ENCODE measurements at places on chromosomes 1 and 21.

DNA sequence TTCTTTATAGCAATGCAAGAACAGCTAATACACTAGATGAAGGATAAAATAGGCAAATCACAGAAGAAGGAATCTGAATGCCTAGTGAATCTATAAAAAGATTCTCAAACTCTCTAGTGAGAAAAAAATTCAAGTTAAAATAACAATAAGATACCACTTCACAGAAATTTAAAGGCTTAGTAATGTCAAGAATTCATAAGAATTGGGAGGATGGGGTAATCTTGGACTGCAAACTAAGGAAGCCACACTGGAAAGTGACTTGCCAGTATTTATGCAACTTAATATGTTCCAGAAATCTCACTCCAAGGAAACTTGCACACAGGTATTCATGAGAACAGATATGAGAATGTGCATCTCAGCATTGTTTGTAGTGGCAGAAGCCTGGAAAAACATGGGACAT is 38.9 kb upstream of the PRRC2C start:
- no peak for DNase-seq

- DNase-seq, result no peak
Measured at GRCh38 chr1:93658188-93658587, 23.4 kb downstream of the BCAR3 start.

DNA sequence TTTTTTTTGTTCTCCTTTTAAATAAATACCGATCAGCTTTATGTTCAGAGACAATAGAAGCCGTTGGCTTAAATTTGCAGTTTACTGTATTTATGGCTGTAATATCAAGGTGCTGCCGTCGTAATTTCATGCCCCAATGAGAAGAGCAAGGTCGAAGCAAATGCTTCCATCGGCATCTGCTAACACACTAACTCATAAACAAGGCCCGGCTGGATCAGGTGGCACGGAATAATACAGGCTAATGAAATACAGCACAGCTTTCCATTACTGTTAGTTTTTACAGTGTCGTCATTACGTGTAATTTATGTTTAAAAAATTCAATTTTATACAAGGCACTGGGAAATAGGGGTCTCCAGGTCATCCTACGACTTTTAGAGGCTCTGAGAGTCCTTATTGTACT is 119.0 kb downstream of the PEX14 start:
- DNase-seq, result no peak

- DNase-seq, result no peak
Measured at GRCh38 chr1:54861070-54861761, 25.8 kb downstream of the DHCR24 start.

DNA sequence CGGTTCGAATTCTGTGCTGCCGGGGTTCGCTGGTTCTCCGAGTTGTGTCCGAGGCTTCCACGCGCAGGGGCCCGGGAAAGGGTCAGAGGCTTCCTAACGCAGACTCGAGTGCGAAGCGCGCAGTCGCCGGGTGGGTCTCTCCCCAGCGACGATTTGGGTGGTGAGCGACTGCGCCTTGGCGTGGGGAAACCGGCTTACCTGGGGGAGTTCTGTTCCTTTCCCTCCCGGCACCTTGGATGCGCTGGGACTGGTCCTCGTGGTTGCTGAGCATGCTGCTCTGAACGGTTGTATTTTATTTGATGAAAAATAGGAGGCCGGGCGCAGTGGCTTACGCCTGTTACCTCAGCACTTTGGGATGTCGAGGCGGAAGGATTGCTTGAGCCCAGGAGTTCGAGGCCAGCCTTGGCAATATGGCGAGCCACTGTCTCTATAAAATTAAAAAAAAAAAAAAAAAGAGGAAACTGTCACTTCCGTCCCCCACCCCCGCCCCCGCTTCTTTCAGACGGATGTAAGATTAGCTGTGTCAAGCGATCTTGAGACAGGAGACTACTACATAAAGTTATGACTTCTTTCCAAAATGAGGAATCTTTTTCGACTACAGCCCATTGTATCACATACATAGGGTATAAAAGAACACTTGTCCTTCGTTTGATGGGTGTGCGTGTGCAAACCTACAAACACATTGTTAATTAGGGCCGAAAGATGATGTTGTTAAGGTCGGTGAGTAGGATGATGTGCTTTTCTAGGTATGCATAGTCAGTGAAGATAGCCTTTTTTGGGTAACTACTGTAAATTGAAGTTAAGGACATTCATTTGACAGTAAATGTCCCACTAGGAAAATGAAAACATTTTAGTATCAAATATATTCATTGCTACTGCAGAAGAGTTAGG is at the start of gene CCDC18:
TSS of gene CCDC18 (plus strand) at position 2 of the 891 bp plus-strand sequence. CDS start 2,638 bp downstream, outside the sequence.
- DNase-seq, result peak; percentile 22

DNA sequence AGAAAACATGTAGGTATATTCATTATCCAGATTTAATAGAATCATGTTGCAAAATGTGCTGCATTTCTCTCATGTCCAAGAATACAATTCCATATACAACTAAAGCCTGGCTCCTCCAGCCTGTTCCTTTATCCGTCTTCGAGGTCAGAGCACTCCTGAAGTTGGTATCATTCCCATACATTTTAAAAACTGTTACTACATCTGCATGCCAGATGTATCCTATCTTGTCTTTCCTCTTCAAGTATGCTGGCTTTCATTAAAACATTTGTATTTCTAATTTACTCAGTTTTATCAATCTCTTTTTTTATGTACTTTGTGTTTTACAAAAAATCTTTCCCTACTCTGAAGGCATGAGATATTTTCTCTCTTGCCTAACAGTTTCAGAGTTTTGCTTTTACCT is 536.6 kb upstream of the USP24 start:
- no peak for DNase-seq

DNA sequence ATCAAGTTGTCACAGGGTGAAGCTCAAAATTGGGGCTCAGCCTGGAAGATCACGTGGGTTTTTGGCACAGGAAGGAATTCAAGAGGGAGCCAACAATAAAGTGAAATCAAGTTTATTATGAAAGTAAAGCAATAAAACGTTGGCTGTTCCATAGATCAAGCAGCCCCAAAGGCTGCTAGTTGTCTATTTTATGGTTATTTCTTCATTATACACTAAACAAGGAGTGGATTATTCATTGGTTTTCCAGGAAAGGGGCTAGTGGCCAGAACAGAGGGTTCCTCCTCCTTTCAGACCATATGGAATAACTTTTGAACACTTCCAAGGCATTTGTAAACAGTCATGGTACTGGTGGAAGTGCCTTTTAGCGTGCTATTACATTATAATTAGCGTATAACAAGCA is 723.5 kb upstream of the ADAMTS5 start:
- DNase-seq, result no peak

GRCh38 chr1:93322349-93322748 is 23.4 kb upstream of the DR1 start:
- no peak for DNase-seq

DNA sequence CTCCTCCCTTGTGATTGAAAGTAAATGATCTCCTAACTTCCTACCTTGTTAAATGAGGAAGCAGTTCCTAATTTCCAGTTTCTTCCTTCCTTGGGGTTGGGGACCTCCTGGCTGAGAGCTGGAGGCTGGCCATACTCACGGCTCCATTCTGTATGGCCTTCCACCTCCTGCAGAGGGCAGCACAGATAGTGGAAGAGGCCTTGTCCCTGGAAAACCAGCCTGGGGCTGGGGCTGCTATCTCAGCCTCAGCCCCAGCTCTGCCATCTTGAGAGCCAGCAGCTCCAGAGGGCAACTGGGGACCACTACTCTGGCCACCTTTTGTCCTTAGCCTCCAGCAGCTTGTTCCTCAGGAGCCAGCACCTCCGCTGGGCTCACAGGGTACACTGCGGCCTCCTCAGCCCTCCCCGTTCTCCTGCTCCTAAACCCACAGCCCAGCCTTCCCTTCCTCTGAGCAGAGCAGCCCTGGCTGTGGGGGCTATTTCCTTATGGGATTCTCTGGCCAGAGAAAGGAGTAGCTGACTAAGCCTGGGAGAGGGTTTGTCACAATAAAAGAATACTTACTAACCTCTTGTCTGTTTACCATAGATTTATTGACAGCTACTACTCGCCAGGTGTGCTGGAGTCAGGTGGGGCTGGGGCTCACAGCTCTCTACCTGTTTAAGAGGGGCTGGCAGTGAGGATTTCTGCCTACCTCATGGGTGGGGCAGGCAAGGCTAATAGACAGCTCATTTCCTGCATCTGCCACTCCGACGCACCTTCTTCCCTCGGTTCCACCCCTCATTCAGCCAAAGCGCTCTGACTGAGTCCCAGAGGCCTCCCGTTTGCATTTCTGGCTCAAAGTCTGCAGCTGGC is 6.3 kb downstream of the TMEM234 start:
- DNase-seq, result peak; percentile 66

DNA sequence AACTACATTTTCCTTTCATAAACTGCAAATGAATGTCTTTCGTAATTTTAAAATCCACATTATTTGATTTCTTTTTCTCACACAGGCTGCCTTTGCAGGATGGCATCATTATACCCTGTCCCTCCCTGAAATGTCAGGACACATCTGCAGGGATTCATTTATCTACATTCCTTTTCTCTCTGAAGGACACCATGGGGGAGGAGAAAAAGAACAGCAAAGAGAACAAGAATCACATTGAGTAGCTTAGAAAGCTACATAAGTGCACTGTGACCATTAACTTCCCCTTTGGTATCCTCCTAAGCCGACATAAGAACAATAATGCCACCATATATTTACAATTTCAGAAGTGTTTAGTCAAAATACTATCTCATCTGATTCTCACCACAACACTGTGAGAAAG is 129.5 kb downstream of the PIGK start:
- DNase-seq, result no peak

GRCh38 chr21:31354122-31354521 is 10.1 kb upstream of the TIAM1 start:
- DNase-seq, result no peak

GRCh38 chr1:156259805-156260204 is 11.9 kb upstream of the PAQR6 start:
- DNase-seq, result no peak

GRCh38 chr1:24727501-24728216 is 17.6 kb upstream of the CLIC4 start:
- no peak for DNase-seq

DNA sequence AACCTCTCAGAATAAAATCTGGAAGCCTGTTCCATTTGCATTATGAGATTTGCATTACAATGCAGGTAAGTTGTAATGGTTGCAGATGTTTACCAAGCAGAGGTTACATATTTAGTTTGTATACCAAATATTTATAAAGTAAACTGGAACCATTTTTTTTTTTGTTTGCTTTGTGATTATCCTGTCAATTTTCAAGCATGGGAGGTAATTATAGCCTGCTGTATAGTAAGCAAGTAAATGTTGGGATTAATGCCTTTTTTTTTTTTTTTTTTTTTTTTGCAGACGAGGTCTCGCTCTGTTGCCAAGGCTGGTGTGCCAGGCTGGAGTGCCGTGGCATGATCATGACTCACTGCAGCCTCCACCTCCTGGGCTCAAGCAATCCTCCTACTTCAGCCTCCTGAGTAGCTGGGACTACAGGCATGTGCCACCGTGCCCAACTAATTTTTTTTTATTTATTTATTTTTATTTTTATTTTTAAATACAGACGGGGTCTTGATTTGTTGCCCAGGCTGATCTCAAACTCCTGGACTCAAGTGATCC is 21.0 kb downstream of the NFYC start:
- no peak for DNase-seq

GRCh38 chr1:60959701-60960100 is 122.7 kb upstream of the NFIA start:
- DNase-seq, result no peak

DNA sequence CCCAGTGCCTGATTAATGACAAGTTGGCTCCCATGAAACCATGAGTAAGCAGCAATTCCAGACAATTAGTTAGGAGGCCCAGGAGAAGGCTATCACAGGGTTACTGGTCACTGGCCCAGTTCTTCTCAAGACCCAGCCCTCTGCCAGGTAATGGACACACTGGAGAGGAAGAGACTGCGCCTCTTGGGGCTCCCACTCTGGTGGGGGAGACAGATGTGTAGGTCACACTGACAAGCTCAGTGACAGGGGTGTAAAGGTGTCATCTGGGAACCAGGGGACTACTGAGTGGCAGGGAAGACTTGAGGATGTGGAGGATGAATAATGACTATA is 4.9 kb downstream of the HPCA start:
- DNase-seq, result no peak

- DNase-seq, result no peak
Measured at GRCh38 chr1:58446368-58446767, 100.2 kb downstream of the OMA1 start.

DNA sequence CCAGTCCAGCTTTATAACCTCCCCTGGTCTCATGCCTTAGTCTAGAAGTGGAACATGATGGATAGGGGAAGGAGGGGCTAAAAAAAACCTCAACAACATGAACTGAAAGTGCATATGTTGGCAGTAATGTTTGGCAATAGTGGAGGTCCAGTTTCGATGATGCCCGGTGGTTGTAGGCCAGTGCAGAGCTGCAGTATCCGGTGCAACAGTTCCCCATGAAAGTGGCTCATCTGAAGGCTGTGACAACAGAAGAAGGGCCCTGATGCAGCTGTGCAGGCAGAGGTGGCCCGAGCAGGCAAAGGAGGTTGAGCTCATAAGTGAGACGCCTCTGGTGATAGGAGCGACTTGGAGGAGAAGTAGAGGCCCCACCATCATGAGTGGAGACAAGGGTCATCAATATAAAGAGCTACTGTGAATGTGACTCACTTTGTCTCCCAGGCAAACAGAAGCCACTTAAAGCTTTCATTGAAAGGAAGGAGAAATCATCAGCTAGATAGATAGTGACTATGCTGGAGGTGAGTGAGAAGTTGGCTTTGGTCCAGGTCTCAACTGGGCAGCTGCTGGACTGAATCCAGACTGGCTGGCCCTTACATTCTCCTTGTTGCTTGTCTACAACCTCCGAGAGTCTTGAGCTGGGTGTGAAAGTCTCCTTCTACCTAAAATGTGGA is 10.2 kb upstream of the CREG1 start:
- no peak for DNase-seq

- DNase-seq, result no peak
Measured at GRCh38 chr1:22652881-22653316, at the start of gene C1QB. Gene C1QB, plus strand, starts transcription at chr1:22653236. Its CDS starts 6,227 bp downstream, at chr1:22659463.

GRCh38 chr21:15295875-15296274 is 231.1 kb upstream of the NRIP1 start:
- no peak for DNase-seq

GRCh38 chr1:229999004-229999670 is 67.9 kb upstream of the GALNT2 start:
- no peak for DNase-seq

- DNase-seq, result peak; percentile 70
Measured at GRCh38 chr21:41460578-41461527, 34.8 kb downstream of the MX1 start.

GRCh38 chr1:68331117-68331865 is 99.0 kb upstream of the WLS start:
- DNase-seq, result no peak

DNA sequence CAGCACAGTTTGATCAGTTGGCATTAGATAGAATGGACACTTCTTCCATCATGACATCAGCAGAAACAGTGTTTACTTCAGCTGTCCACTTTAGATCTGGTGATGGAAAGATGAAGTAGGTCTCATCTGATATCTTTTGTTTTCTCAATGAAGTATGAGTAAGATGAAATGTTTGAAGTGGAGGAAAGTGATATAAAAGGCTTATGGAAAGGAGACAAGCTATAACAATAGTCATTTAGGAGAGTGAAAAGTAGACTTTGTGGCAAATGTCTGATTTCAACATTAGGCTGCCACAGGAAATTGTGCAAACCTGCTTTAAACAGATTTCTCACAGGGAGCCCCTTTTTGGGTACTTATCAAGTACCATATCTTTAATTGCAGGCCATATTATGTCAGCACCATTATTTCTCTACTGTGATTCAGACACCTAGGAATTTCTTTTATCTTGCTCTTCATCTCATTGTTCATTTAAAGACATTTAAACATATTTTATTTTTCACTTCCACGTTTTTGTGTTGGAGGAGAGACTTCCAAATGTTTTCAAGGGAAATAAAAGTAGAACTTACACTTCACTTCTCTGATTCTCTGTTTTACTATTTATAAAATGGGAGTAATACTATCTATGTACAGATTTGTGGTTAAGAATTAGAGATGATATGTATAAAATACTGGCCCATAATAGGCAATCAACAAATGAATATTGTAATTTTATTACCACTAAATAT is 18.1 kb downstream of the PDC start:
- DNase-seq, result no peak
